ENCODE measurements at places on chromosomes 6 and 20.

DNA sequence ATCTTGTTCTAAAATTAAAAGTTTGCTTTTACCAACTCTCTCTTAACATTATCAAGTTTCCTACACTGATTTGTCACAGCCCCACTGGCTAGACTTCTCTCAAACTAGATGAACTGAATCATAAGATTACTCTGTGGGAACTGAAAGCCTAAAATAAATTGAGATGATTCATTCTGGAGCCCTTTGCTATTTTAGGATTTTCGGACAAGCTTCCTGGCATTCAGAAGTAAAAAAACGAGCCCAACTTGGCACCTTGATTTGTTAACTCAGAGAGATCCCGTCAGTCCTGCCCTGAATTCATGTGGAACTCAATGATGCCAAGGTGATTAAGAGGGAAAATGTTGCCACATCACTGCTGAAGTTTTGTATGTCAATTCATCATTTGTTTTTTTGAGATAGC, 122.0 kb upstream of the NRSN1 start:
- DNase-seq, result no peak

GRCh38 chr6:277746-278145, 14.5 kb upstream of the DUSP22 start:
- no peak for DNase-seq

GRCh38 chr6:13251242-13251641, 77.1 kb downstream of the TBC1D7 start:
- no peak for DNase-seq

GRCh38 chr20:54090230-54091119, 20.1 kb upstream of the BCAS1 start:
- no peak for DNase-seq

DNA sequence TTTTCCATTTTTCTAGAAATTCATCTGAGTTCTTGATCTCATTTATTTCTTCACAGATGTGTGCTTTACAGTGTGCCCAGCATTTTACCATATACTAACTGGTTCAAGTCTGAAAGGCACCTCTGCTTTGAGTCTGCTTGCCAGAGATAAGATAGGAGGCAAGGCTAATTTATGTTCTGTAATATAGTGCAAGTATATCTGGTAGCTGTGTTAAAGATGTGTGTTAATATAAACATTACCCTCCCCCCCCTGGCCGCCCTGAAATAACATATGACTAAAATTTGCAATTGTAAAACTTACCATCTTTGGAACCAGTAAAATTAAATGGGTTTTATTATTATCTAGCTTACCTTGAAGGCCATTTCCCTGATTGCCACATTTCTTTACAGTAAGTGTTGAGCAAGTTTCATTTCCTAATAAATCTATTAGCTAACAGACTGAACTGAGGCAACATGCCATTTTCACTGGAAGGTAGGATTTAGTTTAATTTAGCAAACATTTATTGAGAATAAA, 2.7 kb downstream of the FBXO9 start:
- no peak for DNase-seq

DNA sequence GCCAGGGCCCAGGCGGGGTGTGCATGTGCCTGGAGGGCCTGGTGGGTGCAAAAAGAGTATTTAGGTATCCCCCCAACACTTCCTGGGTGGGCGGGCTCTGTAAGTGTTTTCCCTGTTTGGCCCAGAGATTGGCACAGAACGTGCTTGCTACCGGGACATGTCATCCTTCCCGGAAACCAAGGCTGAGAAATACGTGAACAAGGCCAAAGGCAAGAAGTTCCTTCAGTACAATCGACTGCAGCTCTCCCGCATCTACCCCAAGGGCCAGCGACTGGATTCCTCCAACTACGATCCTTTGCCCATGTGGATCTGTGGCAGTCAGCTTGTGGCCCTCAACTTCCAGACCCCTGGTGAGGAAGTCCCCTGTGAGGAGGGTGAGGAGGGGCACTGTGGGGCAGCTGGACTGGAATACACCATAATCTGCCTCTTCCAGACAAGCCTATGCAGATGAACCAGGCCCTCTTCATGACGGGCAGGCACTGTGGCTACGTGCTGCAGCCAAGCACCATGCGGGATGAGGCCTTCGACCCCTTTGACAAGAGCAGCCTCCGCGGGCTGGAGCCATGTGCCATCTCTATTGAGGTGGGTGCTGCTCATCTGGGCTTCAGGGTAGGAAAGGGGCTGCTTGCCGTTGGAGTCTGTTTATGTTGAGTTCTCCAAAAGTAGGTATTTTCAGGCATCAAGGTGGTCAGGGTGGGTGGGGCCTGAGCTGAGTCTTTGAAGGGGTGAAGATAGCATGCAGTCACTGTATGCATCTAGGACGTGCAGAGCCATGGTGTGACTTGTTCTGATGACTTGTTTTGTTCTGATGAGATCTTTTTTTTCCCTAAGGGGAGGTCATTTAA, 35.2 kb downstream of the PLCG1 start:
- DNase-seq, result no peak

DNA sequence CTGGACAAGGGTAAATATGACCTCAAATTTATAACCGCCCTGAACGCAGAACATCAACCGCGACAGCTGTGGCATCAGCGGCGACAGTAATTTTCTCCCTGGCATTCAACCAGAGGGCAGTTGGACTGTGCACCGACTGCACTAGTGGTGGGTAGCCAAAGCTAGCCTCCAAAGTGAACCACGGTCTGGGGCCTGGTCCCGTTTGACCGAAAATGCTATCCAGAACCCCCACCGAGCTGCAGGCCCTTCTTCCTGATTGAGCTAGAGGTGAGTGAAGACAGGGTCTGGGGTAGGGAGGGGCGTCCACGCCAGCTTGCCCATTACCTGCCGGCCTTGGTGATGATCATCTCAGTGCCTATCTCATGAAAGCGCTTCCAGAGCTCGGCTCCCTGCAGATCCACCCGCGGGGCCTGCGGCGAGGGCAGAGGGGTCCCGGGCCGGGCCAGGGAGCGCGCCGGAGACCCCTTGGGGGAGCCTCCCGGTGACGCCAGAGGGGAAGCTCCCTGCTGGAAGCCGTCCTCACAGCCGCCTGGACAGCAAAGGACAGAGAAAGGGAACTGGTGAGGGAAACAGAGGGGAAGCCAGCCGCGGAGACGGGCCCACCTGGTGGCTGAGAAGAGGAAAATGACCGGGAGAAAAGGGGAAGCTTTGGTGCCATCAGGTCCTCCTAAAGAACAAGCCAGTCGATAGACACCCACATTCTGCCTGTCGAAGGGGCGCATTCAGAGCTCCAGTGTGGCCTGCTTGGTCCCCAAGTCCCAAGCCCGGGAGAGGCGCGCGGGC, 2.0 kb downstream of the TBX18 start:
- DNase-seq, result no peak

DNA sequence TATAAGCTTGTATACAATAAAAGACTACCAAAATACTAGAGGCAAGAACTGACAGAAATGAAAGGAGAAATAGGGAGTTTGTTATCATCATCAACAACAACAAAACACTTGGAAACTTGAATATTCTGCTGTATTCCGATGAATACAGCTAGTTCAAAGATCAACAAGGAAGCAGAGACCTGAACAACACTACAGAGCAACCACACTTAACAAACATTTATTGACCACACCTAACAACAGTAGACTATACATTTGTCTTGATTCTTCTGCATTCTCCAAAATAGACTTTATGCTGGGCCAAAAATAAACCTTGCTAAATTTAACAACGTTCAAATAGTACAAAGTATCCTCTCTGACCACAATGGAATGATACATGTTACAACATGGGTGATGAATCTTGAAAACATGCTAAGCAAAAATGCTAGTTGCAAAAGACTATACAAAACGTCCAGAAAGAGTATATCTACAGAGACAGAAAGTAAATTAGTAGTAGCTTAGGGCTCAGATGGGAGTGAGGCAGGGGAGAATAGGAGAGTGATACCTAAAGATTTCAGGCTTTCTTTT, 39.1 kb upstream of the PAK5 start:
- no peak for DNase-seq

DNA sequence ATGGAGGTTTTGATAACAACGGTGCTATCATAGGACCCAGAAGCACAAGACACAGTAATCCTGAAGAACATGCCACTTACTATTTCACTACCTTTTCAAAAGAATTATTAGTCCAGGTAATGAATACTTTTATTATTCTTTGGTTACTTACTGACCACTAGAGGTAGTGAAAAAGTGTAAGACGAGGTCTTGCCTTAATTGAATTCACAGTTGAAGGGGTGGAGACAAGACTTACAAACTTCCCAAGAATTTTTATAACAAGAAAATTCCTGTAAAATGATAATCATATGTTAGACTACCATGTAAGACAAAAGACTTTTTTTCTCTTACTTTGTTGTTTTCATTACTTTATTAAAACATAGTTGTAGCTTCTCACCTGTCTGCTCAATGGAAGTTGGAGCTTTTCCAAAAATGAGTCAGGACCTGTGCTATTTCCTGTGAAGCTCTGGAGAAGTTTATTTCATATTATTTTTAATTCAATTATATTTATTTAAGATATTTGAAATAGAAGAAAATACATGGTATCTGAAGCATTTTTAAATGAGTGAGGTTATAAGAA, 52.4 kb downstream of the DOP1A start:
- no peak for DNase-seq

- DNase-seq, result peak; percentile 72
Measured at GRCh38 chr6:144104898-144105487, 9.6 kb upstream of the SF3B5 start.

GRCh38 chr6:129175066-129175465, 292.1 kb downstream of the LAMA2 start:
- no peak for DNase-seq
